Astrocyte of the spinal cord (primary cell): ENCODE measurements at places on chromosomes 11 and 22.
A peak's percentile ranks its signal among the peaks of the same experiment; 100 is the strongest.

DNA sequence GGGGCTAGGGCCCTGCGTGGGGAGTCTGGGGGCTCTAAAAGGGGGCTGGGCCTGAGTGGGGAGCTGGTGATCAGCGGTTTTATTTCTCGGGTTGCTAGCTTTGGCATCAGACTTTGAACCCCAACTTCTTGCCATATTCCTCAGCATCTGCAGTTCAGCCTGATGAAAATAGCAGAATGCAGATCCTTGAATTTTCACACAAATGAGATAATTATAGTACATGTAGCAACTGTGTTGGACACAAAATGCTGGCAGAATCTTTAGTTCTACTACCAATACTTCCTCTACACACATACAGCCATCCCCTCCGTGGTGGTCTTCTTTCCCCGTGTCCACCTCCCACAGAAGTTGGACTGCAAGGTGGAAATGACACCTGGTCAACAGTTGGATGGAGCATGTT lies 1.5 kb downstream of the ZC3H7B start:
- no peak for DNase-seq

GRCh38 chr11:122344215-122344614 lies 228.2 kb upstream of the BLID start:
- peak; percentile 79 for DNase-seq

DNA sequence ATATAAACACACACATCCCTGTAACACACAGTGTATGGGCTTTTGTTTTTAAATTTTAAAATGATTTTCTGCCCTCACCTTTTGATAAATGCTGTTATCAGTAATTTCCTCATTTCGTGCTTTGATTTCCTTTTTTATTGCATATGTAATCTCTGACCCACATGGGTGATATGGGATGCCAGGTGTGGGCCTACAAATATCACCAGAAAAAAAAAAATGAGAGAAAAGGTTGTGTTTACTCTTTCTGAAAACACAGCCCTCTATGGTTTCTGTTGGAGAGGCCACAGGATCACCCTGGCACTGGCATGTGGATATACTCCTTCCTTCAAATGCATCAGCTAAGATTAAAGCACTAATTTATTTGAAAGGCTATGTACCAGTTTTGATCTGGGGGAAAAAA lies 17.0 kb downstream of the DRD2 start:
- no peak for DNase-seq

DNA sequence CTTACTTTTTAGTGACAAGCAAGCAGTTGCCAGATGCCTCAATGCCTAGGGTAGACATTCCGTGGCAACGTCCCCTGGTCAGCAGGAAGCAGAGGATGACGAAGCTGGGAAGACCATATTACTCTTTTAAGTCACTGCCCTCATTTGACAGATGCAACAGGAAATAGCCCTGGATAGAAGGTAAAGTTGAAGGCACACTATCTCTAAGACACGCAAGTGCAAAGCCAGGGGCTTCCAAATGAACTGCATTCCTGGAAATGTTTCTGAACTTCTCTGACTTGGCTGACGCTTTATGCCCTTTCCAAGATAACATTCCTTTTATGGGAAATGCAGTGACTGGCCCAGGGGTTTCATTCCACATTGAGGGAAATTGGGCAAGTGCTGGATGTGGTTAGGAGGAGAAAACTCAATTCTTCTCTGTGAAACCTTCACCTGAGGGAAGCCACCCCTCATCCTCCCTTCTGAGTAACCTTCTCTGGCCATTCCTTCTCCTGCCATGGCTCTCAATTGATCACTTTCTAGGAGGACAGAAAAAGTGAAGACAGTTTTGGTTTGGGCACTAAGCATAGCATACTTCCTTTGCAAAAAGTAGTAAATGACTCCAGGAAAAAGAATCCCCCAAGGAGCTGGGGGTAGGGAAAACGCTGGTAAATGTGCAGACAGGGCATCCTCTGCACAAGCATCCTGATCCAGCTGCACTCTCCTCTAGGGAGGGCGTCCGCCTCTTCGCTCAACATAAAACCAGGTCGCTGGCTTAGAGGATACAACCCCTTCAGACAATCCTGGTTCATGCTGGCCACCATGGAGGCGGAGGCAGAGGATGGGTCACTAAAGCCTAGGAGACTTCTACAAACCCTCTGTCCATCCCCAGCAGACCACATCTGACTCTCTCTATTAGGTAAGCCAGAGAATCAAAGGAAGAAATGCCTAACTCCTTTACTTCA lies 14.5 kb downstream of the PCSK7 start:
- DNase-seq, result no peak

GRCh38 chr22:49411236-49411635 lies 416.4 kb downstream of the BRD1 start:
- no peak for DNase-seq

DNA sequence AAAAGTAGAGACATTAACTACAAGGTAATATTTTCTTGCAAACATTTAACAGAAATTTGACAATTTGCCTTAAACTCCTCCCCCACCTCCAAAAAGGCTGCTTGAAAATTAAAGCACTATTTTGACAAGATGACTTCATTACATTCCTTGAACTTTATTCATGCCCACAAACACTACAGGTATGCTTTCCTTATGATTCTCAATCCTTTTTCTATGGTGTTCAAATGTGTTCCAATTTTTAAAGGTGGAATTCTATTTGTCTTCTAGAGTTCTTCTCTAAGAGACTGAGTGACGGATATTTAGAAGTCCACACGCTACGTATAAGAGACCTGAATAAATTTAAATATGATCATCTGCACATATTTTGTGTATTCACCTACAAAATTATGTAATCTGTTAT lies 69.4 kb downstream of the MRTFA start:
- DNase-seq, result peak; percentile 51

- peak; percentile 29 for DNase-seq
These were observed 1.4 kb downstream of the POGLUT3 start for GRCh38 chr11:108496643-108497256.

DNA sequence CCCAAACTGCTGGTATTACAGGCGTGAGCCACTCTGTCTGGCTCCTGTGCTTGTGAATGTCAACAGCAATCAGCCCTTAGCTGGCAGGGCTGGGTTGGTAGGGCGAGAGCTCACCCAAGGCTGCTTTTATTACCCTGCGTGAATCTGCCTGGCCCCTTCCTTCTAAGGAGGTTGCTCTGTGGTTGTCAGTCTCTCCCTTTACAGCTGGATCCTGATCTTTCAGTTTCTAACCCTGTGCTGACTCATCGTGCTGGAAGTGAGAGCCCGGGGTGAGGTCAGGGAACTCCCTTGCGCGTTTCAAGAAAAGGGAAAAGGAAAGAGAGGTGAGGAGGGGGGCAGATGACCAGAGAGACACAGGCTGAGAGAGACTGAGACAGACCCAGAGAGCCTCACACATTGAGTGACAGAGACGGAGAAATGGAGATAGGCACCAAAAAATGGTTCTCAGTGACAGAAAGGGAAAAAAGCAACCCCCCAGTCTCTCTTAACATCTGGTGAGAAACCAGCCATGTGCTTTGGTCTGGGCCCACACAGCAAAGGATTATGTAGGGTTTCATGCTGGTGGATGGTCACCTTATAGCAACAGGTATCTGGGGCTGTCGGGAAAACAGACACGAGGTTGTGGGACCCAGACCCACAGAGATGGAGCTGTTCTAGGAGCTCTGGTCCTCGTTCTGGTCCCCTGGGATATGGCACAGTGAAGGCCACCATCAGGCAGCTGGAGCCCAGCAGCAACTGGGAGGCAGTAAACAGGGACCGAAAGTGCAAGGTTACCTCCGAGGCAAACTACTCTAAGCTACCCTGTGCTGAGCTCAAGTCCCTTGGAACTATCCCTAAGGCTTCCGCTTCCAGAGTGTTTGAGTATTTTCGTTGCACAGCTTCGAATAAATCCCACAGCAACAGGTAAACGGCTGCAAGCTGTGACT lies 2.5 kb downstream of the TCN2 start:
- DNase-seq, result peak; percentile 84

GRCh38 chr11:18699848-18700261 lies 1.3 kb downstream of the TMEM86A start:
- no peak for DNase-seq

DNA sequence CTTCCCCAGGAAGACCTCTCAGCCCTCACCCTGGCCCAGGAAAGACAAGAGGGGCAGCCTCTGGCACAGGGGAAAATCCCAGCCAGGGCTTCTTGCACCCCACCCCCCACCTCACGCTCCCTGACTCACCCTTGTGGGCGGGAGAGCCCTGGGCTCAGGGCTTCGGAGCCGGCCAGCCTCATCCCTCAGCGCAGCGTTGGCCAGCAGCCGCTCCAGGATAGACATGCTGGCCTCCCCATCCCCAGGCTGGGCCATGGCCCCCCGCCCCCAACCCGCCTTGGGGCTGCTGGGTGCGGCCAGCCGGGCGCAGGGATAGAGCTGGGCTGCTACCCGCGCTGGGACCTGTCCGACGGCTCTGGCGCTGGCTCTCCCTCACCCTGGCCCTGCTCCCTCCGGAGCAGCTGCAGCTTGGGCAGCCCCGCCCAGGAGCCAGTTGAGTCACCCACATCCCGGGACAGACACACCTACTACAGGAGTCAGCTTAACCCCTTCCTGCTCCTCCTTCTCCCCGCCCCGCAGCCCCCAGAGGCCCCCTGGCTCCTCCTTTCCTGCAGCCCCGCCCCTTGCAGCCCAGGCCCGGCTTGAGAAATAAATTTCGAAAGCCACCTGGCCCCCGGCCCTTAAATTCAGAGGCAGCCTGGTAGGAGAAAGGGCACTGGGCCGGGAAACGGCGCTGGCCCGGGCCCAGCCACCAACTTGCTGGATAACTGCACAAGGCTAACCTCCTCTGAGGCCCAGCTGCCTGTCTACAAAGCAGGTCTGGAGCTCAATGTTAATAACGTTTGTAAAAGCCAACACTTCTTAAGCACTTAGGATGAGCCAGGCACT lies 13.4 kb downstream of the TNKS1BP1 start:
- peak; percentile 98 for DNase-seq

GRCh38 chr11:94133752-94134151 lies 5.1 kb downstream of the PANX1 start:
- no peak for DNase-seq

- DNase-seq, result no peak
These were observed 96.9 kb upstream of the CRYBB3 start for GRCh38 chr22:25102722-25103121.

GRCh38 chr11:3163241-3163981 lies 1.7 kb downstream of the OSBPL5 start:
- no peak for DNase-seq

- peak; percentile 51 for DNase-seq
These were observed 82.4 kb upstream of the BIRC3 start for GRCh38 chr11:102234779-102235439.

DNA sequence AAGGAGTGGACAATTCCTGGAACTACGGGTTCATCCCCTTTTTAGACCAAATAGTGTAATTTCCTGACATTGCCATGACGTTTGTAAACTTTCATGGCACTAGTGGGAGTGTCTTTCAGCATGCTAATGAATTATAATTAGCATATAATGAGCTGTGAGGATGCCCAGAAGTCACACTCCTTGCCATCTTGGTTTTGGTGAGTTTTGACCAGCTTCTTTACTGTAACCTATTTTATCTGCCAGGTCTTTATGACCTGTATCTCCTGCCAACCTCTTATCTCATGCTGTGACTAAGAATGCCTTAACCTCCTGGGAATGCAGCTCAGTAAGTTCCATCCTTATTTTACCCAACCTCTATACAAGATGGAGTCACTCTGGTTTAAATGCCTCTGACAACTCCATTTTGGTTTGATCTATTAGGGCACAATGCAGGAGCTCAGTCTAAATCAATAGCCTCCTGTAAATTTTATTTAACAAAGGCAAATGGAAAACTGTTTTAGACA lies 20.7 kb downstream of the OR10A6 start:
- no peak for DNase-seq

DNA sequence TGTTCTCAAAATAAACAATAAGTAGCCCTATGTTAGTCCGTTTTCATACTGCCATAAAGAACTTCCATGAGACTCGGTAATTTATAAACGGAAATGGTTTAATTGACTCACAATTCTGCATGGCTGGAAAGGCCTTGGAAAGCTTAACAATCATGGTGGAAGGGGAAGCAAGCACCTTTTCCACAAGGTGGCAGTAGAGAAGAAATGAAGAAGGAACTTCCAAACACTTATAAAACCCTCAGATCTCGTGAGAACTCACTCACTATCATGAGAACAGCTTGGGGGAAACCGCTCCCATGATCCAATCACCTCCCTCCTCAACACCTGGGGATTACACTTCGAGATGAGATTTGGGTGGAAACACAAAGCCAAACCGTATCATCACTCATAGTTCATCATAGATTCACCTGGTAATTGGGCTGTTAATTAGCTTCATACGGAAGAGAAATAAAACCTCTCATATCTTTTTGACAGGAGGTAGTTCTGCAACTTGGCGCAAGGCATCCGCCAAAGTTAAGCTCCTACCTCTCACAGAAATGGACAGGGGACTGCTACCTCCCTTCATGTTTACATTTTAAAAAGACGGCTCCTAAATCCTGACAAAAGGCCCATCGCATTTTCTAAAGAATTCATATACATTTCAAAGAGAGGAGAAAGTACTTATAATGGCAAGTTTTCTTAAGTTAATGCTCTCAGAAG lies 49.0 kb downstream of the MUC15 start:
- peak; percentile 35 for DNase-seq

GRCh38 chr11:66556086-66556485 lies 9.4 kb downstream of the ACTN3 start:
- DNase-seq, result no peak
